Gastrocnemius medialis (tissue), 4 donors: ENCODE measurements at places on chromosomes 2 and 18.

- no peak for DNase-seq
Observed at GRCh38 chr2:80858965-80859364, 554.4 kb upstream of the LRRTM1 start.

- DNase-seq = no peak
Observed at GRCh38 chr2:73069041-73069854, 2.3 kb downstream of the SFXN5 start.

GRCh38 chr2:1024981-1025380 is 74.3 kb downstream of the SNTG2 start:
- DNase-seq = no peak

DNA sequence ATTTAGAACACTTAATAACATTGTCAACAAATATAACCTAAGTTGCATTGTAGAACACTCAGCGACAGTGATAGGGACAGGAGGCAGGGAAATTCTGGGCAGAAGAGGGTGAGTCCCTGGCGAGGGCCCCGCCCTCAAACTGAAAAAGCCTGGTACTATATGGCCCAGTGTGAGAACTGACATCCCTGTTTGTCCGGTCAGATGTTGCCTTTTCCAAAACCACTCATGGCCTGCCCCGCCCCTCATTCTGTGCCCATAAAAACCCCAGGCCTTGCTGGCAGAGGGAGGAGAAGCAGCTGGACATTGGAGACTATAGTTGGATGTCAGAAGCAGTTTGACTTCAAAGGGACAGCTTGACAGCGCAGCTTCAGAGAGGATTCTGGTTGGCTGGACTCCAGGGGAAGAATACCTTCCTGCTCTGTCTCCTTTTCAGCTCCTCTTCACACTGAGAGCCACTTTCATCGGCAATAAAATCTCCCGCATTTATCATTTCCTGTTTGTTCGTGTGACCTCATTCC is 47.0 kb downstream of the FAM117B start:
- DNase-seq = no peak

GRCh38 chr2:101433465-101433864 is 41.4 kb downstream of the RFX8 start:
- no peak for DNase-seq

GRCh38 chr18:70220628-70221027 is 15.1 kb upstream of the RTTN start:
- no peak for DNase-seq

GRCh38 chr18:10030816-10031541 is 117.2 kb downstream of the VAPA start:
- no peak for DNase-seq

DNA sequence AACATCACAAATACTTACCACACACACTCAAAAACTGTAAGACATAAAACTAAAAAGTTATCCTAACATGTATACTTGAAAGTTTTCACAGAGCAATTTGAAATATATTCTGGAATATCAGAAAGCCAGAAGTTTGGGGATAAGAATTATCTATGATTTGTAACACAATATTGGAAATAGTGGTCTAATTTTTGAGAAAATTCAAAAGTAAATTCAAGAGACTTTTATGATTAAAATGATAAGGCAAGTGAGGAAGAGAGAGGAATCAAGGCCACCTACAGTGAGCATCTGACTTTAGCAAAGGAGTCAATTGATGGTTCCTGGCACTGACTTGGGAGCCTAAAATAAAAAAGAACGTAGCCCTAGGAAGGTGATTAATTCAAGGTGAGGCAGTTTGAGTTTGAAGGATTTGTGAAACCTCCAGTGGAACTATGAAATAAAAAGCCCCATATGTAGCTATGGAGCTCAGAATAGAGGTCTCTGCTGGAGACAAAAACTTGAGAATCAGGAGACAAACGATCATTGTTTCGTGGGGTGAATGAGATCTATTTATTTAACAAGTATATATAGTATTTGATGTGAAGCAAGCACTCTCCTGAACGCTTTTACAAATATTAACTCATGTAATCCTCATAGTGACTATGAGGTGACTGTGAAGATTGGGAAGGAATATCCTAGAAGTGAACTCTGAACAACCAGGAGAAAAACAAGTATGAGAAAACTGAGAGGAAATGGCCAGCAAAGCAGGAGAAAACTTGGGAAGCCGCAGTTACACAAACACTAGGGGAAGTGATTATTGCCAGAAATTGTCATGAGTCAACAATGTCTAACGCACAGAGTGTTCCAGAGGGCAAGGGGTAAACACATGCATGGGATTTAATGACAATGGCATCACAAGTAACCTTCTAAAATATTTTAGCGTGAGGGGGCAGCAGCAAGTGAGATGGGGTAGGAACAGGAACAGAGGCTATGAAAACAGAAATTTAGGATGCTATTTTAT is 12.8 kb downstream of the TFPI start:
- DNase-seq = peak; percentile 43

- no peak for DNase-seq
Observed at GRCh38 chr18:28175930-28176697, 816 bp downstream of the CDH2 start.

GRCh38 chr2:4144731-4145130 is 441.4 kb downstream of the DCDC2C start:
- DNase-seq = no peak

- no peak for DNase-seq
Observed at GRCh38 chr2:152263911-152264310, 71.1 kb upstream of the FMNL2 start.

GRCh38 chr2:45004562-45005191 is 4.6 kb downstream of the SIX2 start:
- DNase-seq = no peak

DNA sequence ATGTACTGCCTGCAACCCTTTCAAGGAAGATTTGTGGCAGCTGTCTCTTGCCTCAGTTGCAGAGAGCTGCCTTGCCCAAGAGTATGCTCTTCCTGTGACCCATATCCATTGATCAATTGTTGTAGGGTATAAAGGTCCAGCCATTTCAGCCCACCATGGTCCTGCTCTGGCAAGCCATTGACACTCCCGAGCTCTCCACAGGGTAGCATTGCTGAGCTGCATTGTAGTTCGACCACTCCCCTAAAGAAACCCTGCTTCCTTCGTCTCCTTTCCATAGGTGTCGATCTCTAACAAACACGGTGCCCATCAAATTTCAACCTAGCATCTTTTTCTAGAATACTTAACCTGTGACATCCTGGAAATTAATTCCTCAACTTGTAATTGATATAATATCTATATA is 104.9 kb upstream of the NDUFV2 start:
- DNase-seq = no peak

DNA sequence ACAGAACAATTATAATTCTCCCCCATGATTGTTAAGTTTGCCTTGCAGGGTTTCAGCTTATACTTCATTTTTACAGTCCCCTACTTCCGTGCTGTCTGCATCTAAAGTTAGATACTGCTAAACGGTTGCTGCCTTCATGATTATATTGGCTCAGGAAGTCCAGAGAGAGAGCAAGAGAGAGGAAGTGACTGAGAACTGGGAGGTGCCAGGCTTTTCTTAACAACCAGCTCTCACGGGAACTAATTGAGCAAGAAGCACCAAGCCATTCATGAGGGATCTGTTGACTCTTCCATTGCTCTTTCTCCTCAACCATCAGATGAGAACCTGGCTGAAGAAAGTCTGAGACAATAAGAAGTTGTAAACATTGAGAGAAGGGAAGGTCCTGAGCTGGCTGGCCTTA is 125.5 kb upstream of the SIX2 start:
- DNase-seq = no peak

DNA sequence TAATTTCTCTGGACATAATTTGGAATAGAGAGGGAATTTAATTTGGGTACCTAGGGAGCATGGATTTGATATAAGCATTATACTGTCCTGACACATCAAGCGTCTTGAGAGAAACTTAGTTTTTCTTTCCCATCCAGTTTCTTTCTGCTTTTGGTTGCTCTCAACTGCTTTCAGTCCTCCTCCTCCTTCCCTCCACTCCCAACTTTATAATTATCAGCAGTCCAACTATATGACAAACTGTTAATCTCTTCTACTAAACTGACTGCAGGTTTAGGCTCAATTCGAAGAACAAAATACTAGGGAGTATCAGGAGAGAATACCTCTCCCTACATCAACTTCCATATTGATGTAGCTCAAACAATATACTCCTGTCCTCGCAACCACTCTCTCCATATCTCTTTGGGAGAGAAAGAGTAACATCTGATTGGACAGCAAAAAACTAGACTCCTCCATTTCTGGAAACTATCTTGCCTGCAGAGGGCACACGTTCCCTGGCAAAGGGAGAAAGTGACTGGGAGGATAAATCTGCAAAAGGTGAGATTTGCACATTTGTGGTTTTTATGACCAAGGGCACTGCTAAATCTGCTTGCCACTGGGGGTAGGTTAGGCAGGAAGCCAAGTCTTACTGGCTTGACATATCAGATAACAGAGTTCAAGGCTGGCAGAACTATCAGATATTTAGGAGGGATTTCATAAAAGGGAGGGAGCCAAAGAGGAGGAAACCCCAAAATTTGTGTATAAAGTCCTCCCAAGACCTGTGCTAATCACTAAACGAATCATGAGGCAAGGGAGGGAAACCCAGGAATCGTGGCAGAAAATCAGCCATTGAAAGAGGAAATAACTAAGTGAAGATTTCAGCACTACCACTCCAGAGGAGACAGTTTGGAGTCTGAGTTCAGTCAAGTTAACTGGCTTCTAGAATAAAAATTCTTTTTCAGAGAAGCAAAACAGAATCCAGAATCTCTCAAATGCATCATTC is 40.0 kb downstream of the ICA1L start:
- no peak for DNase-seq

GRCh38 chr2:181771356-181771755 is 91.0 kb upstream of the NEUROD1 start:
- no peak for DNase-seq

DNA sequence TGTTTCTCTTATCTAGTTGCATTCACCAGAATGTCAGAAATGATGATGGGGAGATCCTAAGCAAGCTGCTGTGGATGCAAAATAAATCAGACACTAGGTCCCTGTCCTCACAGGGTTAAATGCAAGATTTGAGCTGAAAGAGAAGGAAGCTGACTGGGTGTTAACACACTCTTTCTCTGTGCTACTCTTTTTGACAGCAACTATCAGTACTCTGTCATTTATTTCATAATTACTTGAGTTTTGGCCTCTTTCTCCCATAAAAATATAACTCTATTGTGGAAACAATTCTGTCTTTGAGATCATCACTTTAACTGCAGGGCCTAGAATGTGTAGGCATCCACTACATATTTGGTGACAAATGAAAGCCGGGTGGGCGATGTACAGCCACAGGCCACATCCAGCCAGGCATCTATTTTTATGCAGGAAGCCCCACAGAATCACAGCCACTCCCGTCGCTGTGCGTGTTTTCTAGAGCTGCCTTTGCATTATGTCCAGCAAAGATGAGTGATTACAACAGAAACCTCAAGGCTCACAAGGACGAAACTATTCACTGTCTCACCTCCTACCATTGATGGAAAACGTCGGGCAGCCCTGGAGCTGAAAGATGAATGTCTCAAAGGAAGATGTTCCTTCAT is 849.0 kb downstream of the RNF144A start:
- no peak for DNase-seq

- no peak for DNase-seq
Observed at GRCh38 chr18:48616484-48617255, 77.8 kb downstream of the CTIF start.

- no peak for DNase-seq
Observed at GRCh38 chr18:42184685-42185477, 229.8 kb downstream of the PIK3C3 start.

DNA sequence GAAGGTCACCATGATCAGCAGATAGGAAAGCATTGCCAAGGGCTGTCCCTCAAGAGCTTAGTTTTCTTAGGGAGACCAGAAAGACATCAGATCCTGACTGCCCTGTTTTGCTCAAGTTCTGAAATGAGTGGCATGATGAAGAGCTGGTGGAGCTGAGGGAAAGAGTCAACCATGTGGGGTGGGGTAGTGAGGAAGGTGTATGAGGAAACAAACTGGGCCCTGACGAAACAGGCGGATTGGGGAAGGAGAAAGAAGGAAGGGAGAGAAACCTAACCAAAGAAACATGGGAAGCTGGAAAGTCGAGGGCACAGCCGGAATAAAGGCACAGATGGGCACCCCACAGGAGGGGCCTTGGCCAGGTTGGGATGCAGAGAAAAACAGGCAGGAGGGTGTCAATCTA is 8.0 kb downstream of the TGOLN2 start:
- no peak for DNase-seq

DNA sequence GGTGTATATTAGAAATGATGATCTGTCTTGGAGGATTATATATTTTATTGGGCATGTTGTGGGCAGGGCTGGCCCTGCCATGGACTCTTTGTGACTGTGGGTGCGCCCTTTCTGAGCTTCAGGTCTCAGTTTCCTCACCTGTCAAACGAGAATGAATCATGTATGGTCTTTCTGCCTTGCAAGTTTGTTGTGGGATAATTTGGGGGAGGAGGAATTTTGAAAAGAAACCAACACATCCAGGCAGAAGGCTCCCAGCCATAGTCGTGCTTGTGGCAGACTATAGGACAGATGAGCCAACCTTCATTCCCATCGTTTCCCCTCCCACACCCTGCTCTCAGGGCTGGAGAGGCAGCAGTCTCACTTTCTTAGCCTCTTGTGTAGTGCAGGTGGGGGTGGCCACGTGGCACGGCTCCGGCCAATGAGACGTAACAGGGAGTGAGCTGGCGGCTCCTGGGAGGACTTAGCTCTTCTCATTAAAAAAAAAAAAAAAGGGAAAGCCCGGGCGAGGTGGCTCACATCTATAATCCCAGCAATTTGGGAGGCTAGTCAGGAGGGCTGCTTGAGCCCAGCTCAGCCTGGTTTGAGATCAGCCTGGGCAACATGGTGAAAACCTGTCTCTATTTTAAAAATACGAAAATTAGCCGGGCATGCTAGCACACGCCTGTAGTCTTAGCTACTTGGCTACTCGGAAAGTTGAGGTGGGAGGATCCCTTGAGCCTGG is 63.1 kb downstream of the RHOB start:
- no peak for DNase-seq

GRCh38 chr2:25294573-25295462 is 46.9 kb downstream of the DNMT3A start:
- peak; percentile 65 for DNase-seq

DNA sequence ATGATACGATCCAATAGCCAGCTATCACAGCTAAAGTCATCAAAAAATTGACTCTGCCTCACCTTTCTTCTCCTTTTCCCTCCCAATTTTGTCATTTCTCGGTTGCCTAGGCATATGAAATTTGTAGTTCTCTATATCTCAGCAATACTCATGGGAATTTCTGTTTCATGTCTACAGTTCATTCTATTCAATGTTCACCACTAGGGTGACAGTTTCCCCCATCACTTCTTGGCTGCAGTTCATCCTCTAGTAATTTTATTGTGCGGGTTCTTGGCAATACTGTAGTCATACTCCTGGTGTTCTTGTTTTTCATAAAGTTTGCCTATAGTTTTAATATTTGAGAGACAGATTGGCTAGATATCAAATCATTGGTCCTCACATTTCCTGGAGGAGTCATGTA is 872.2 kb upstream of the ID2 start:
- no peak for DNase-seq

- DNase-seq = no peak
Observed at GRCh38 chr2:84807063-84807485, 73.8 kb downstream of the TRABD2A start.
